Stimulated activated CD4-positive, alpha-beta T cell treated with anti-CD3 and anti-CD28 coated beads, Interleukin-4, amount 100 ng/mL, for 48 hours (primary cell): ENCODE measurements at places on chromosomes 1 and 21.

GRCh38 chr1:65605621-65606020, 185.2 kb downstream of the LEPR start:
- DNase-seq: no peak

DNA sequence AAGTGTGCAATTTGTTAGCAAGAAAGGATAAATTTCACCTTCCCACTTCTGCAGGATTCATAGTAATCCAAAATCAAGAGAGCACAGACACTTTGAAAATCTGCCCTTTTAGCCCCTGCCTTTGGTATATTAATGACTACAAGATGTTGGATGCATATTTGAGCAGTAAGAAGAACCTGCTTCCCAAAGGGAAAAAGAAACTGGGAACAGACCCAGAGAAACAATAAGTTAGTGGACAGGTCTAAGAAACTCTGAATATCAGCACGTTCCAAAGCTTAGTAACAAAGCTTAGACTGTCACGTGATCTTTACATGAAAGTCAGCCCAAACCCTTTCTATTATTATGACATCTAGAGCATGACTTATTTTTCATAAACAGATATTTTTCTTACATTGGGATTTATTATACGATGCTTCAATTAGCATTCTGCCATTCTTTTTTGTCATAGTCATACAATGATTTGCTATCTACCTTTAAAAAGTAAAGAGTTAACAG, 390.9 kb upstream of the ADGRL2 start:
- no peak for DNase-seq

- DNase-seq: no peak
These were observed 650.8 kb downstream of the PLPP3 start for GRCh38 chr1:55928576-55928975.

DNA sequence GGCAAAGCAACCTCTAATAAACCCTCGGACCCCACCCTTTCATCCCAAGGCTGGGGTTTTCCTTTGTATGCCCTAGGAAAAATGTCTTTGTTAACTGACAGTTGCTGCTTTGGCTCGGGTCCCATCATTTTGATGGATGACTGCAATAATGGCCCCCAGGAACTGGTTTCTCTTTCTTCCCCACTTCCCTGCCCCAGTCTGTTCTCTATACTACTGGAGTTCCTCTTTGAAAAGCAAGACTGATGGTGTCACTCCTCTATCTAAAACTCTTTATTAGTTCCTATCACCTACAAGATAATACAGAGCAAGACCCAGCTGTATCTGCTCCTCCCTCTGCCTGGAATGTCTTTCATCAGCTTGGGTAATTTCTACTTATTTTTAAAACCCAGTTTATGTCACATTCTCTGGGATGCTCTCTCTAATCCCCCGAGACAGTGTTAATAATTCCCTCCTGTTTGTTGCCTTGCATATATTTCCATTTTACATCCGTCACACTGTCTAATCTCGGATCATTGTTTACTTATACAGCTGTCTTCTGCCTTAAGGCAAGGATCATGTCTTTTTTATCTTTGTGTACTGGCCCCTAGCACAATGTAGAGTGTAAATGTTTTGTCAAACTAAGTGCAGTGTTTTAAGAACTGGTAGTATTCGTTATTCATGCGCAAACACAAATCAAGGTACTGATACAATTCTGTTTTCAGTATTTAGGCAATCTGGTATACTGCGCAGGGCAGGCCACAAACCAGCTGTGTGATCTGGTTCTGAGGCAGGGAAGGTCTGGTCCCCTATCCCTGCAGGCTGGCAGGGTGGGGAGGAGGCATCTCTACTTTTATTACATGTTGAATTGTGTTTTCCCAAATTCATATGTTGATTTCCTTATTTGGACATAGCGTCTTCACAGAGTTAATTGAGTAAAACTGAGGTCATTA, 16.1 kb downstream of the SLAMF1 start:
- no peak for DNase-seq

- DNase-seq: no peak
These were observed 1.3 kb upstream of the PLA2G5 start for GRCh38 chr1:20068722-20069121.

GRCh38 chr1:197305925-197306324, 37.9 kb downstream of the CRB1 start:
- no peak for DNase-seq

DNA sequence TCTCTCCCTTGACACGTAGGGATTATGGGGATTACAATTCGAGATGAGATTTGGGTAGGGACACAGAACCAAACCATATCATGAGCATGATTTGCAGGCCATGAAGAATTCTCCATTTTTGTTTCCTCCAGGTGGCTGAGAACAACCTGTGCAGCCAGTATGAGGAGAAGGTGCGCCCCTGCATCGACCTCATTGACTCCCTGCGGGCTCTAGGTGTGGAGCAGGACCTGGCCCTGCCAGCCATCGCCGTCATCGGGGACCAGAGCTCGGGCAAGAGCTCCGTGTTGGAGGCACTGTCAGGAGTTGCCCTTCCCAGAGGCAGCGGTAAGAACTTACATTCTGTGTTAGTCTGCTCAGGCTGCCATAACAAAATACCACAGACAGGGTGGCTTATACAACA, 9.7 kb downstream of the MX1 start:
- DNase-seq: no peak

DNA sequence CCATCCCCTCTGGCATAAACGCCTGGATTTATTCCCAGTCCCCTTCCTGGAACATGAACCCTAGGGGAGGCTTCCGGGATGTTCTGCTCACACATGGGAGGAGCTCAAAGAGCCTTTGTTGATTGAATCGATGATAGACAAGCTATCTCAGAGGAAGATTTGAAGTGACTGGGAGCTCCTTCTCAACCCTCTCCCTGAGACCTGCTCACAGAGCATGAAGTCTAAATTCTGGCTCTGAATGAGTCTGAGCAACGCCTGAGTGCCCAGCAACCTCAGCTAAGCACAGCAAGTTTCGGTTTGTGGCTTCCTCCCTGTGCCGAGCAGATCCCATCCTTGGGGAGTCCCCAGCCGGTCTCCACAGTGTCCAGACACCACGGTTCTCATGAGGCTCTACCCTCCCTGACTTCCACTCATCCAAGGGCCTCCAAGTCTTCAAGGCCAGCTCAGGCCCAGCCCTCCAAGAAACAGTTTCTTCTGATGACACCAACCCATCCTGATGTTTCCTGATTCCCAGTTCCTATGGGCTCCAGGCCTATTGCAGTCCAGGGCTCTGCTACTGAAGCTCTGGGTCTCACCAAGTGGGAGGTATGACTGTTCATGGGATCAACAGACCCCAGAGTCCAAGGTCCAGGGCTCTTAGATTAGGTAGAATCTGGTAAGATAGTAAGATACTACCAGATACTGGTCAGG, 190.8 kb downstream of the DYRK1A start:
- no peak for DNase-seq

DNA sequence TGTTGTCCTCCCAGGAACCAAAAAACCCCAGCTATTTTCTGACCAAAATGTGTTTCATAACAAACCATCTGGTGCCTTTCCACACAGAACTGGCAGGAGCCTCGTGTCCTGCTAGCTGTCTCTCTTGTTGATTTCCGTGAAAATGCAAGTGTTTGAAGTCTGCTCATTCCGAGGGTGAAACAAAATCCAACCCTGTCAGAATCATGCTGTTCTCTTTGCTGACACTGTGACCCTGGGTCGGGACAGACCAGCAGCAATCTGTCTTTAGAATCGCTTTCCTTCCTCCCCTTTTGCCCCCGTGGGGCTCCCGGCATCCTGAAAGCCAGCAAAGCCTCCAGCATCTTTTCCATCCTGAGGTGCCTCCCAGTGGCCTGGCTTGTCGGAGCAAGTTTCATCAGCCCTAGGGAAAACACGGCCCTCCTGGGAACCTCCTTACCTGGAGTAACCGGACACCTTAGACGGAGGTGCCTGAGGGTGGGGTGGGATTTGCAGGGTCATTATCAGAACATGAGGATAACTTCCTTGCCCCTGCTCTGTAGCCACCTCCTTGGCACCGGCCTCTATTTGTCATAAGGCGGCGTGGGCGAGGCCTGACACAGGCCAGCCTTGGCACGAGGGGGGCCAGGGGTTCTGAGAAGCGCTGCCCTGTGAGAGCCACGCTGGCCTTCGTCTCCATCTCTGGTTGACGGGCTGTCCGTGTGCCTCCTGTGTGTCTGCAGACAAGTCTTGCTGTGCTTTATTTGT, 24.9 kb downstream of the LDLRAP1 start:
- DNase-seq: no peak

- DNase-seq: no peak
These were observed 25.3 kb downstream of the DPH5 start for GRCh38 chr1:101000131-101000873.

GRCh38 chr1:53134961-53135734, 7.3 kb downstream of the SLC1A7 start:
- DNase-seq: no peak

- no peak for DNase-seq
These were observed 1561.5 kb downstream of the MRPL39 start for GRCh38 chr21:24045775-24046215.

GRCh38 chr1:207305489-207305873, 16.0 kb upstream of the CD55 start:
- no peak for DNase-seq

DNA sequence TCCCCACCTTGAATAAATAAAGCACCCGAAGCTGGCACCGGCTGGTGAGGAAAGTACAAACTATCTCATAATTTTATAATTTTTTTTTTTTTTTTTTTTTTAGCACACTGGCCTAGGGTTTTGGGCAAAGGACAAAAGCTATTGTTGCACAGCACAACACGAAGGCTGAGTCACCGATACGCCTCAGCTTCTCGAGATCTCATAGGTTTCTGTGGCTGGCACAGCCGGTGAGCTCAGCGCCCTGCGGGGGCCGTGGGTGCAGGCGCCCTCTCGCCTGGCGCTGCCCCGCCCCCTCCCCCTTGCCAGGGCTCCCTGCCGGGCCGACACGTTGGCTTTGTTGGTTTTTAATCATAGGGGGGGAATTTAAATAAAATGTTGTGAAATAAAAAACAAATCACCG, 17.2 kb downstream of the CASZ1 start:
- DNase-seq: no peak

DNA sequence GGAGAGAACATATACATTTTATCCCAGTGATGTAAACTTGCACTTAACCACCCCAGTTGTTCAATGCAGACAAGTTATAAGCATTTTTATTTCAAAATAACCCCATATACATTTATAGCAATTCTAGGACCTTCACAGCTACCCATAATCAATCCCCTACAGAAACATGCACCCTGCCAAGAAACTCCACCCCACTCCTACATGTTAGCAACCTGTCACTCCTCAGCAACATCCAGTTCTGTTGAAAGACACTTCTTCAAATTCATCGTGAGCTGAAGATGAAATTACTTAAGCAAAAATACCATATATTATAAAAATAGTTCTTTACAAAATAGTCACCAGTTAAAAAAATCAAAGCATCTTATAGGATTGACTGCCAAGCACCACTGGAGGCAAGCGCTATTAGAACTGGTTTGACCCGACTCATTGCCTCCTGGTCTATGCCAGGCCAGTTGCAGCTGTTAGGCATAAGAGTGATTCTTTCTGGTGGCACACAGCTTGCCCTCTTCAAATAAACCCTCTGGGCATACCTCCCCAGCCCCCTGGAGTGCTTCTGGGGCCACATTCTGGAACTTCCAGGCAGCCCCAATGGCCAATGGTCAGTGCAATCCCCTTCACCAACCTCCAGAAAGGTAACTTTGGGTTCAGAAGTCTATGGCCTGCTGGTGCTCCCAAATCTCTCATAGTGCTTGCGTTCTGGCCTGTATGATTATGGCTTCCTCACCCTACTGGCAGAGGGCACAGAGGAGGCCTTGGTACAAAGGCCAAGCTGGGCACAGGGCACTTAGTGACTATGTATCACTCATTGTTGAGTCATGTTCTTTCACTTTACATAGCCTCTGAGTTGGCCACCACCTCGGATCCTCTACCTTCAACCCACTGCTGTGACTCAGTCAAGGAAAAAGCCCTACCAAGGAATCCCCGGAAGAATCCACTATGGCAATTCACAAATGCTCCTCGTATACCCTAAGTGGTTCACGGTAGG, 72.2 kb upstream of the RALGPS2 start:
- no peak for DNase-seq

- DNase-seq: no peak
These were observed 256.5 kb downstream of the NFIA start for GRCh38 chr1:61338899-61339298.

DNA sequence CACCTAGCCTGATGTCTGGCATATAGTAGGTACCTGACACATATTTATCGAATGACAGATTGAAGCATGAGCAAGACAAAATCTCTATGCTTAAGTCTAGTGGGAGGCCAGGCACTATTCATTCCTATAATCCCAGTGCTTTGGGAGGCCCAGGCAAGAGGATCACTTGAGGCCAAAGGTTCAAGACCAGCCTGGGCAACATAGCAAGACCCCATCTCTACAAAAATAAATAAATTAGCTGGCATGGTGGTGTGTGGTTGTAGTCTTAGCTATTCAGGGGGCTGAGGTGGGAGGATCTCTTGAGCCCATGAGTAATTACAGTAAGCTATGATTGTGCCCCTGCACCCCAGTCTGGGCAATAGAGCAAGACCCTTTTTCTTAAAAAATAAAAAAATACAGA, 23.2 kb upstream of the TUT4 start:
- DNase-seq: no peak

GRCh38 chr1:206513312-206514111, 6.2 kb downstream of the RASSF5 start:
- no peak for DNase-seq

GRCh38 chr1:59062743-59063142, 234.2 kb upstream of the FGGY start:
- DNase-seq: no peak

- no peak for DNase-seq
These were observed 93.1 kb upstream of the BCAR3 start for GRCh38 chr1:93774707-93775106.

DNA sequence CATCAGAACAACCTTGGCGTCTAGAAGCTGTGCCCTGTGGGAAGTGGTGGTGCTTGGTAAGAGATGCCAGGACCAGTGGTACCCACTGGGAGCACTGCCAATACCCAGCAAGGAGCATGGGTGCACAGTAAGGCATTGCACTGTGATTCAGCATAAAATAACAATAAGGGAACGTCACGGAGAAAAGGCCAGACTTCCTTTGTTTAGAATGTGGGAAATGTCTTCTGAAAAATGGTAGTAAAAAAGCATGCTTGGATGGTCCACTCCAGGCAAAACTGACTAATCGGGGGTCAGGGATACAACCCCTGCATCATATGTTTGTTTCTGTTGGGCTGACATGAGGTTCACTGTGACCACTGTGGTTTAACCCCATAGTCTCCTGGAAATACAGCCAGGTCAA, 14.7 kb downstream of the METTL18 start:
- no peak for DNase-seq

DNA sequence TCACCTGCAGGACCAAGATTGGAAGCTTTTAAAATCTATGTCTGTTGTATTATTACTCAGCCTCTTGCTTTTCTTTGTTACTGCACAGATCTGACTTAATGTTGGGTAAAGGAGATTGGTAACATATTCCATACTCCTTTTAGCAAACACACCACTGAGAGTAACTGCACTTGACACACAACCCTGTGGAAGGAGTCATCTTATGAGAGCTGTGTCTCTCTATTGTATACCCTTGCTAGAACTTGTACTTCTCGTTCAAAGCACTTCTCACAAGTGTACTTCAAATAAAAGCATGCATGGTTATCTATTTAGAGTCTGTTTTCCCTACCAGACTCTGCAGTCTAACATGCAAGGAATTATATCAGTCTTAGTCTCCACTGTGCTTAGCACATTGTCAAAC, 813.4 kb downstream of the ADGRL2 start:
- no peak for DNase-seq
